ENCODE measurements at places on chromosomes 2 and 18.

DNA sequence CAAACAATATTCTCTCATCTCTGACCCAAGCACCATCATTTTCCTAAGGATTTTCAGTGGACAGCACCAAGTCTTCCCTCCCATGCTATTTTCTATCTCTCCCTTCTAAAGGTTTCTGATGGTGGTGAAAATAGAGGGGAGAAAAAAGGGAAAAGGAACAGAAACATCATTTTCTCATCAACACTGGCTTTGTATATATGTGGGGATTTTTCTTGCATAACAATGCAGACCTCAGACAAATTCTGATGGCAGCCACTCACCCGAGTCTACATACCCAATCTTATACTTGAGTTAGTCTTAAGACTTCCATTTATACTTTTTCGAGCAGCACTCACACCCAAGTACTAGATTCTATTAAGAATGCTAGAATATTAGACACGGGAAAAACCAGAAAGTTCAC lies 95.8 kb downstream of the TMEM163 start:
- no peak for DNase-seq

DNA sequence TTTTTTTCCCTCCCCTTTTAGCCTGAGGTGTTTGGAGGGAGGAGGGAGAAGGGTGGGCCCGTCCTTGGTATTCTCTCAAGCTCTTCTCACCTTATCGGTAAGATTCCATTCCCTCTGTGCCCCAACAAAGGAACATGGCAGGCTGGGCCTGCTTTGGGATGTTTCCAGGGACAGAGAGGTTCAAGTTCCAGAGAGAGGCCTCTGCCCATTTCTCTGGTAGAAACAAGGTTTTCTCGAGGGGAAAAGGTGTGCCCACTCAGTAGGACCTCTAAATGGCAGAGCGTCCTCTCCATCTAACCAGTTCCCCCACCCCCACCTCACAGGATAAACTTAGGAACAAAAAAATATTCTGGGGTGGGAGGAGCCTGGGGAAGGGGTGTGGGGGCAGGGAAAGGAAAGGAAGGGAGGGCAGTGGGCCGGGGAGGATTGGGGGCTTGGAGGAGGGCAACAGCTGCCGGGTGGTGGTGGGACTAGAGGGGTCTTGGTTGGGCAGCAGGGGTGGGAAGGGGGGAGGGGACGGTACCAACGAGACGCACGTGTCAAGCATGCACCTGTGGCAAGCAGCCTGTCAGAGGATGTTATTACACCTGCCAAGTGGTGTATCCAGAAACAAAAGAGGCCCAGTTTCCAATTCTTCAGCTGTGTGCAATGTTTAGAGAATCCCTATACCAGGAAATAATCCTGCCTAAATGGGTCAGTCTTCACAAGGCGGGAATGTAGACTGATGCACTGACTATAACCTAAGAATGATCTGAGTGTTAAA lies 2.1 kb downstream of the PCBP1 start:
- DNase-seq: no peak

DNA sequence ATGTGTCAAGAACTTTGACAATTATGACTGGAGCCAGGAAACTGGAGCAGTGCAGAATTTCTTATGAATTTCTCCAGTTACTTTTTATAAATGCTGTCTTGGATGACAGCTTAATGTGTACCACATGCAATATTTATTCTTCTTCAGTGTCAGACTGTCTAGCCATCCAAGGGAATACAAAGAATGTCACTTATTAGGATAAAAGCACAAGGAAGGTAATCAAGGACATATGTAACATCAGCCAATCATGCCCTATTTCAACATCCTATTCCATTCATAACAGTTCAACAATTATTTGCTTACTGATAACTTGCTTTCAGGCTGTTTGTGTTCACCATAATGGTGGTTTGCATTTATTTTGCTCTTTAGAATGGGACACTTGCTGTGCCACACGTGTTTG lies 139.8 kb downstream of the OLA1 start:
- DNase-seq: no peak

DNA sequence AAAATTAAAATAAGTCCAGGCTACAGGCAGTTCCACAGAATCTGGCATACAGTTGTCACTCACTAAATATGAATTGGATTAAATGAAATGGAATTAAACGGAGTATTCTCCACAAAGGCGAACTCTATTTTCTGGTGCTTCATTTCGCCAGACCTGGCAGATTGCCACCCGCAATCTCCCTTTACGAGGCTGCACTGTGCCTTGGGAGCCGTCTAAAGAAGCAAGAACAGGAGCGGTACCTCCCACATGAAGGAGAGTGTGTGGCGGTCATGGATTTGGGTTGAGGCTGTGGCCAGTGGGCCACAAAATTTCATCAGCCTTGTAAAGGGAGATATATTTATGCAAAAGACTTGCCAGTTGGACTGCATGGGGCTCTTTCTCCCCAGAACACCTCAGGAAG lies 151.0 kb downstream of the OSR1 start:
- no peak for DNase-seq

DNA sequence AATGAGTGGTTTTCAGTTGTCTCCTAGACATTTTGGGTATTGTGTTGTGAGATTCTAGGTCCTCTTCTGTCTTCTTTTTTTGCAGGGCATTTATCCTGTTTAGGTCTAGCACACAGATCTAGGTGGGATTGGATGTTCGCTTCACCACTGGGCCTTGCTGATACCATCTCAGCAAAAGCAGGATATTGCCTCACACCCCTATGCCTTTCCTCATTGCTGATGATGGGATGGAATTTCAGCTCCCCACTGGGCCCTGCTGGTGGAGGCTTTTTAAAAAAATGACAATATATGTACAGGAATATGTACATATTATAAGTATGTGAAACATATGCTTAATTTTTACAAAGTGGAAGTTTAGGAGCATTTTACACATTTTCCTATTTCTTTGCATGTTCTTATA lies 5.4 kb upstream of the TOGARAM2 start:
- no peak for DNase-seq

- no peak for DNase-seq
Measured at GRCh38 chr2:23656597-23656973, 270.3 kb downstream of the ATAD2B start.

- DNase-seq: no peak
Measured at GRCh38 chr2:58925676-58926081, 684.6 kb upstream of the FANCL start.

- DNase-seq: no peak
Measured at GRCh38 chr18:58635891-58636290, 7.0 kb upstream of the ALPK2 start.

GRCh38 chr2:233422649-233423551 lies 68.6 kb downstream of the DGKD start:
- DNase-seq: no peak

DNA sequence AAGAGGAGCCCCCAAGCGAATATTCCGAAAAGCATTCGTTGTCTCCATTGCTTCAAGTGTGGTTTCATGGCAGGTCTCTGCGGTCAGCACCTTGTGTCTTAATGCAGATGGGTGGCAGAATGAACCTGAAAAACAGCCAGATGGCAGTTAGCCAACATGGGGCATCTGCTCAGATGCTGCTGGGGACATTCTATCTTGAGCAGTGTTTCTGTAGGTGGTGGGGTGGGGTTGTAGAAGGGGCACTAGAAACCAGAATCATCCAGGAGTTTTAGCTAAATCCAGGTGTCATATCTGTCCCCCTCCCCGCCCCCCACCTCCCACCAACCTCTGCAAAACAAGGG lies 42.1 kb downstream of the ST6GAL2 start:
- DNase-seq: no peak

DNA sequence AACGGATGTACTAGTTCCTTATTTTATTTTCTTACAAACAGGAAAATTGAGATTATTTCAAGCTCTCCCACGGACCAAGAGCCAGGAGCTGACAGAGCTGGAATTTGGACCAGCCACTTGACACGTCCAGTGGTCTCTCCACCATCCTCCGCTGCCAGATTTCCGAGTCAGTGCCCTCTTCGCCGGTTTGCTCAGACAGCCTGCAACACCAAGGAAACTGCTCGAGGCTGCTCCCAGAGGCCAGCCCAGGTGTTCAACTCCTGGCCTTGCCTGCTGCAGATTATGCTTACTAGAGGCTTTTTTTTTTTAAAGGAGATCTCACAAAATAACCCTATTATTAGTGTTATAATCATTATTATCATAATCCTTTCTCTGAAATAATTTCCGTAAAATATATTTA lies 779.8 kb downstream of the RNF144A start:
- no peak for DNase-seq

DNA sequence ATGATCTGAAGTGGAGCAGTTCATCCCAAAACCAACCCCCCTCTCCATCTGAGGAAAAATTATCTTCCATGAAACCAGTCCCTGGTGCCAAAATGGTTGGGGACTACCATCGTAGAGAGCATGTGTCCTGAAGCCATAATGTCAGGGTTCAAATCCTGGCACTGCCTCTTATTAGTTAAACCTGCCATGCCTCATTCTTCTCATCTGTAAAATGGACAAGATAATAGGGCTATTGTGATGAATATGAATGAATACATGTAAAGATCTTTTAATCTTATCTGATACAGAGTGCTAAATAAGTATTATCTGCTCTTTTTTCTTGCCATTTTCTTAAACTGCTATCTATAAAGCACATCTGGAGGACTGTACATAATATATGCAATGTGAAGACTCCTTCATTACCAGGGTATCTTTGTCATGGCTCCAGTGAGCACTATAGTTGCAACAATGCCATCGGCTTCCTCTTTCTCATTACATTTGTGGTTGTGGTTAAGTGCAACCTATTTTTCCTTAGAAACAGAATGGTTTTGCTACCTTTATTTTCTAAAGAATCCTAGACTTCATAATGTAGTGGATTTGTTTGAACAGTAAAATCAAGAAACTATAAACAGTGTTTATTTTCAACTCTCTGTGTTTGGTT lies 27.0 kb downstream of the MFSD6 start:
- DNase-seq: no peak

- no peak for DNase-seq
Measured at GRCh38 chr2:198695879-198696278, 761.9 kb downstream of the SATB2 start.

- peak; percentile 32 for DNase-seq
Measured at GRCh38 chr2:96549967-96550786, 13.6 kb downstream of the ARID5A start.

GRCh38 chr18:49051311-49051967 lies 100.7 kb upstream of the SMAD7 start:
- no peak for DNase-seq

DNA sequence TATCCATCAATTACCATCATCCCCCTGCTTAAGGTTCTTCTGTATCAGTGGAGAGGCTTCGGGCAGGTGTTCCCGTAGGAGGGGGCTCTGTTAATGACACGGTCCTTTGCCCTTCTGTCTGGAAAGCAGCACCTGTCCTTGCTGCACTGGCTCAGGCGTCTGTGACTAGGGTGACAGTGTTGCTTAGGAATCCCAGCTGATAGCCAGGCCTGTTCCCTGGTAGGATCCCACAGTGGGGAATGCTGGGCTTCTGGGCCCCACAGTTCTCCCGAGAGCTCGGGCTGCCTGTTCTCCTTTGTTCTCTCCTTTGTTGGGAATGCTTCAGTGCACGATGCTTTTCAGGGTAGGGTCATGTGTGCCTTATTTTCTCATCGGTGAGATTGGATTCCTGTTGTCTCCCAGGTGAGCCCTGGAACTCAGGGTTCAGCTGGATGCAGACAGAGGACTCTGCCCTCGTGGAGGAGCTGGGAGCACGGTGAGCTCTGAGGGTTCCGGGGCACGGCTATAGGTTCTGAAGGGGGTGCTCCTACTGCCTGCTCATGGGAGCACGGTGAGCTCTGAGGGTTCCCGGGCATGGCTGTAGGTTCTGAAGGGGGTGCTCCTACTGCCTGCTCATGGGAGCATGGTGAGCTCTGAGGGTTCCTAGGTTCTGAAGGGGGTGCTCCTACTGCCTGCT lies 9.6 kb downstream of the SNTG2 start:
- no peak for DNase-seq

- no peak for DNase-seq
Measured at GRCh38 chr2:46836295-46837111, 79.1 kb downstream of the MCFD2 start.

DNA sequence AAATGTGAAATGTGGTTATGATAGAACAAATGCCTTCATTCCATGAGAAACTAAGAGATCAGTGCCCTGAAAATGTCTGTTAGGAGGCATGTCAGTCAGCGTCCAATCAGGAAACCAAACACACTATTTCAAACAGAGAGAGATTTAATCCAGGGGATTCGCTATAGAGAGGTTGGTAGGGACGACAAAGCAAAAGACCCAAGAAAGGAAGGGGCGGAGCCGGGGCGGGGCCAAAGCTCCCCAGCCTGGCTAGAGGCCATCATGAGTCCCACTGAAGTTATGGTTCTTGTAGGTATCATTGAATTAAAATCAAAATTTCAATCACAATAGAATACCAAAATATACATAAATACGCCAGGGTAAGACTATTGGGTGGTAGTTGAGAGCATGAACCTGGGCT lies 32.9 kb upstream of the RNF149 start:
- DNase-seq: no peak

DNA sequence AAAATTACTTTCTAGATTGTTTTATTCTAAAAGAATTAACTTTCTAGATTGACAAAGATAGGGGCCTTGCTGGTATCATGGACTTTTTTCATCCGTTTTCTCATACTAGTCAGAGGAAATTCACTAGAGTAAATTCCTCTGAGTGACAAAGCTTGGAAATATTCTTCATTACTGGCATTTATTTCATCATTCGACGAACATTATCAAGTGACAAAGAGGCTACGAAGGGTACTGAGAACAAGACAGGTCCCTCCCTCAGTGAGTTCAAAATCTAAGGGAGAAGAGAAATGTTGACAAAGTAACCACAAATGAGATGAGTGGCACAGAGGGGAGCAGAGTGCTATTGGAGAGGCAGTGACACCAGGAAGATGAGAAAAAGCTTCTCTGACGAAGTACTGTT lies 4.3 kb downstream of the EPG5 start:
- DNase-seq: no peak

DNA sequence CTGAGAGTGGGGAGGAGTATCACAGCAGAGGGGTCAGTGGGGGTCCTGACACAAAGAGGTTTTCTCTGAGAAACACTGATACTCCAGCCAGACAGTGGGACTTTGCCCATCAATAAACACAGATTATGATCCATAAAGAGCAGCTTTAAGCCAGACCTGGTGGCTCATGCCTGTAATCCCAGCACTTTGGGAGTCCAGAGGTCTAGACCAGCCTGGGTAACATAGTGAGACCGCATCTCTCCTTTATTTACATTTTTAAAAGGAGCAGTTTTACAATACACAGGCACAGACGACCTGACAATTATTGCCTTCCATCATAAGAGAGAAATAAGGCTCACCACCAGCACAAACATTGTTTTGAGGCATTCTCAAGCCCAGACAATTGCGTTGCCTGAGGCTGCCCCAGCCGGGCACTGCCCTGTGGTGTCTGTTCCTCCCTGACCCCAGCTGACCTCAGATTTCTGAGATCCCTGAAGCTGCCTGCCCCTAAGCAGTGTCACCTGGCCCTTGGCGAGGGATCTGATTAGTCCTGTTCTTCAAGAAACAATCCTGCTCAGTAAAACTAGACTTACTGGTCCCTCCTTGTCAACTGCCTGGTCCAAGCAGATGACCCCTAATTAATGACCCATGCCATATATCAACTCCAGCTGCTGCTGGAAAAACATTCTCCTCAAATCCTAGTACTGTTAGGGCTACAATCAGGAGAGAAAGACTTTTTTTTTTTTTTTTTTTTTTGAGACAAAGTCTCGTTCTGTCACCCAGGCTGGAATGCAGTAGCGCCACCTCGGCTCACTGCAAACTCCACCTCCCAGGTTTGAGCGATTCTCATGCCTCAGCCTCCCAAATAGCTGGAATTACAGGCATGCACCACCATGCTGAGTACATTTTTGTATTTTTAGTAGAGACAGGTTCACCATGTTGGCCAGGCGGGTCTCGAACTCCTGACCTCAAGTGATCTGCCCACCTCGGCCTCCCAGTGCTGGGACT lies 59.4 kb upstream of the SOS1 start:
- DNase-seq: peak; percentile 67

GRCh38 chr2:49288113-49288705 lies 133.9 kb upstream of the FSHR start:
- no peak for DNase-seq
